ENCODE measurements at places on chromosomes 13 and 19.

GRCh38 chr13:27043013-27043412 is 128.6 kb downstream of the USP12 start:
- DNase-seq, result no peak

- DNase-seq, result no peak
Measured at GRCh38 chr19:45729800-45730290, 851 bp downstream of the FBXO46 start.

DNA sequence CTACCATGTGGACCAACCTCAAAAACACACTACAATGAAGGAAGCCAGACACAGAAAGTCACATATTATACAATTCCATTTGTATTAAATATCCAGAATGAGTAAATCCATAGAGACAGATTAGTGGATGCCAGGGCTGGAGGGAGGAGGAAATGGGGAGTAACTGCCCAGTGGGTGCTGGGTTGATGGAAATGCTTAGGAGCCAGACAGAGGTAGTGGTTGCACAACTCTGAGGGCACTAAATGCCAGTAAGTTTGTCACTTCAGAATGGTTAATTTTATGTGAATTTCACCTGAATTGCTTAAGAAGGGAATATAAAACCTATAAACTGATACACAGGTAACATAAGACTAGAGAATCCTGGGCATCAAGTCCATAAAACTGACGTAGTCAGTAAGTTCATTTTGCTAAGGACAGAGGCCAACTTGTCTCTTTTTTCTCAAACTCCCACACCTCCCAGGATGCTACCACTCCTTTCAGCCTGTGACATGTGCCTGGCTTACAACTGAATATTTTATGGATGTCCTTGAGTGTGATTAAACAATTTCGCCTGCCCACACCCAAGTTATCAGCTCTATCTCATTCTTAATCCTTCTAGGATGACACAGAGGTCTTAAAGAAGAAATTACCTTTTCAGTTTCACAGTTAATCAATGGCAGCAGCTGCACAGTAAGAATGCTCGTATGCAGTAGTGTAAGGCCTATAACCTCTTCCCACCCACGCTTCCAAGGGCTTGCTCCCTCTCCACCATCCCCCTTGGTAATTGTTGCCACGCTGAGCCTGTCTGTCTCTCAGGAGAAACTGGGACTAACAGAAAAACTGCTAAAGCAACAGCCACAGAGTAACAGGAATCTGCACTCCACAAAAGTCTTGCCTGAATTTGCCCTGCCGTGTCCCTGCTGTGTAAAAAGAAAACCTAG is 5.9 kb upstream of the MLNR start:
- no peak for DNase-seq

- no peak for DNase-seq
Measured at GRCh38 chr13:110150384-110151101, 156.4 kb downstream of the COL4A1 start.

DNA sequence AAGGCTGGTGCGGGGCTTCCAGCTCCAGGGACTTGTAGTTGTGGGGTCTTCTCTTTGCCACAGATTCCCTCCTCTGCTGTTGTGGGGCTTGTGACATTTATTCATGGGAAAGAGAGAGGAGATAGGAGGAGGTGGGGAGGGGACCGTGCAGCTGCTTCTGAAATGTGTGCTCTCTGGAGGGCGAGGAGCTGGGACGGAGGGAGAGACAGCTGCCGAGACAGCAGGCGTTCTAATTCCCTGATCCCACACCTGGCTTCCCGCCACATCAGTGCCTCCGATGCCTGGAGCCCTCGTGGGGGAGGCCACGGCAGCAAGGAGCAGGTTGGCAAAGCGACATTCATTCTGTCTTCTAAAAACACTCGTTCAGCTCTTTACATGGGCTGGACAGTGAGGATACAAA is 164.4 kb downstream of the USP12 start:
- DNase-seq, result no peak

GRCh38 chr19:17264641-17264979 is at the start of gene USHBP1:
Gene USHBP1 (minus strand): TSS chr19:17264745. CDS start chr19:17264299, 446 bp downstream.
- DNase-seq, result no peak

DNA sequence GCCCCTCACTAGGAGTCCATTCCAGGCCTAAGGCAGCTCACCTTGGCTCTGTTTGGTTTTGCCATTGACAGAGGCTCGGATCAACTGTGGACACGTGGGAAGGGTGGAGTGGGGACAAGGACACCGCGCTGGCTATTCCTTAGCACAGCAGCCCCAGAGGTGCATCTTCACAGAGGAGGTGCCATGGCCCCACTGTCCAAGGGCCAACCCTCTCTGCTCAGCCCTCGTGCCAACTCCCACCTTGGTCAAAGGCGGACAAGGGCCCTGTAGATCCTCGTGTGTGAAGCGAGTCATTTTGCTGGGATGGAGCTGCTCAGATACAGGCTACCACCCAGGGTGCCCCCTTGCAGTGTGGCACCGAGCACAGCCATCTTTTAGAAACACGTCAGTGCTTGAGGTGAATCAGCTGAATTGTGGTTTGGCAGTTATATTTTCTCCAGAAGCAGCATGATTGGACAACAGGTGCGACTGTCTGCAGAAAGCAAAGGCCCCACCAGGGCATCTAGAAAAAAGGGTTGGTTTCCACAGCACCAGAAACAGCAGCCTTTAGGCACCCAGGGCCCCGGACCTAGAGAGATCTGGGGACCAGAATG is 192.1 kb upstream of the GPR12 start:
- DNase-seq, result no peak

DNA sequence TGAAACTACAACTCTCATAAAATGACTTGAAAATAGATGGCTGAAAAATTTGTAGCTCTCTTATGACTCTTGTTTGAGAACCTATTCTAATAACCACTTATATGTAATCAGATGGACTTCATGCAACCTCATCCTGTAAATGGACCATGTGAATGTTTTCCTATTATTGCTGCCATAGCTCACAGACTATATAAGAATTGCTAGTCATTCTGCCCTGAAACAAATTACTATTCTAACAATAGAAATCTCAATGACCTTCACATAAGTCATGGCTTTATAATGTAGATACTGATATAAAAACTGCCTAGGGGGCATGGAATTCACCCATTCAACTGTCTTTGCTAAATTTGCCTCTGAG is 1111.0 kb upstream of the ATXN8OS start:
- no peak for DNase-seq

- DNase-seq, result no peak
Measured at GRCh38 chr19:1765232-1765903, 12.1 kb downstream of the ONECUT3 start.

DNA sequence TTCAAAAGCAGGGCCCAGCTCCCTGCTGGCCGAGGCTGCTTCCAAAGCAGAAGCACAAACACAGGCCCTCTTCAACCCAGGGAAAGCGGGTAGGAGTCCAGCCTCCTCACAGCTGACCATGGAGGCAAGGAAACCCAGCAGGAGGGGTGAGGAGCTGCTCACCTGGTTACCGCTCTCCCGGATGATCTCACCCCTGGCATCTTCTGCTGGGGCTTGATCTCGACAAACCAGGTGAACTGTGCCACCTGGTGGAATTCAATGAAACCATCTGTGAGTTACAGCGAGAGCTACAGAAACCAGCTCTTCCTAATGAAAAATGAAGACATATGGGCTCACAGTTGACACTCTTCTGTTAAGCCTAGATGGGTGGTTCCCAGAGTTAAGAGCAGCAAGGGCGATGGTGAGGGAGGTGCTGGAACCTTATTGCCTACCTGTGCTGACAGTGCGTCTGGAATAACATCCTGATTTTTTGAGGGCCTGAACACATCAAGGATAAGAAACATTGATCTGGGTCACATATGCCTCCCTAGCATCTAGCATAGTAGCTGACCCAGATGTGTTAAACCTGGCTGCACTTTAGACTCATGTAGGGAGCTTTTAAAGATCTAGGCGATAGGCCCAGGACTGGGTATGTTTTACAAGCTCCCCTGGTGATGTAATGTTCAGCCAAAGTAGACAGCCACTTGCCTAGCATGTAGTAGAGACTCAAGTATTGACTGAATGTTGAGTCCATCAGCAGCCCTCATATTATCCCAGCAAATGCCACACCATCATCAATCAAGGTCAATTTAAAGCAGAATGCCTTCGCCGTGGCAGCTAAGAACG is 6.1 kb downstream of the DHRS12 start:
- DNase-seq, result peak; percentile 51

DNA sequence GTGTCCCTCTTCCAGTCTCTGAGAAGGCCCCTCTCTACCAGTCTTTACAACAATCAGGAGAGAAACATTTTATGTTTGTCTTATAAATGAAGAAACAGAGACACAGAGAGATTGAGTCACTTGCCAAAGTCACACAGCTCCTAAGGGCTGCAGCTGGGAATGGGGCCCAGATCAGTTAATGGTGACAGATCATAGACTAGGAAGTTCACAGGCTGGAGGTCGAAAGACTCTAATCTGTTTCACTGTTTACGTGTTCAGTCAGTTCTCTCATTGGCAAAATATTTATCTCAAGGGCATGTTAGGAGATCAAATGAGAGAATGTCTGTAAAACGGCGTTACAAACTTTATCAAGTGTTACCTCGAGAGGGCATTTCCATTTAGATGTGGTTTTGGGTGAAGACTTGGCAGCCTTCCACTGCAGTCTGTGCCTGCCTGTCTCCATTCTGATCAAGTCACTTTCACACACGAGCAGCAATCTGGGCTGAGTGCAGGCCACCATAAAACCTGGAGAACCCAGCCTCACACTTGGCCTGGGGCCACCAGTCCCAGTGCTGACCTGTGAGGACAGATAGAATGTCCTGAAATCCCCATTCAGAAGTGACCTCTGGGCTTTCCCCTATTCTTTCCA is 65.1 kb downstream of the SIAH3 start:
- DNase-seq, result no peak

DNA sequence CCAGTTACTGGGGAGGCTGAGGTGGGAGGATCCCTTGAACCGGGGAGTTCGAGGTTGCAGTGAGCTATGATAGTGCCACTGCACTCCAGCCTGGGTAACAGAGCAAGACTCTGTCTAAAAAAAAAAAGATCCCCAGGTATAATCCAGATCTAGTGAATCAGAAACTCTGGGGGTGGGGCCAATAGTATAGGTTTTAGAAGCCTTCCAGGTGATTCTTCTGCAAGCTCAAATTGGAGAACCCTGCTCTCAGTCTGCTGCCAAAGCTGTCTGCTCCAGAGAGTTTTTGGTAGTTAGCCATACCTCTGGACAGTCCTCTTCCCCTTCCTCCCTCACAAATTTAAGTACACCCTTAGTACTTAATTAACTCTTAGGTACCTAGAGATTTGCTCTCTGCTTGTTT is 28.0 kb downstream of the SERP2 start:
- DNase-seq, result no peak

DNA sequence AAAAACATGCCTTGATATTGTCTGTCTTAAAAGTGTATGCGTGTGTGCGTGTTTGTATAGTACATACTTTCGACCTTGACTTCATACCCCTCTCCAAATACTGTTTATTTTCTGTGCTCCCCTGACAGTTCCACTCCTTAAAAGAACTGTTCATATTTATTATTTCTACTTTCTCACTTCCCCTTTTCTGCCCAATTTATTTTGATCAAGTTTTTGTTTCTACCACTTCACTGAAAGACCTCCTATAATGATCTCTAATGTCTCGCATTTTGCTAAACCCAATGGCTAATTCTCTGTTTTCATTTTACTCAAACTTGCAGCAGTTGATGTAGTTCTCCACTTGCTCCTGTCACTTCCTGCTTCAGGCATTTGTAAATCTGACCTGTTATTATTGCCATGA is 426.1 kb upstream of the KLF12 start:
- no peak for DNase-seq

DNA sequence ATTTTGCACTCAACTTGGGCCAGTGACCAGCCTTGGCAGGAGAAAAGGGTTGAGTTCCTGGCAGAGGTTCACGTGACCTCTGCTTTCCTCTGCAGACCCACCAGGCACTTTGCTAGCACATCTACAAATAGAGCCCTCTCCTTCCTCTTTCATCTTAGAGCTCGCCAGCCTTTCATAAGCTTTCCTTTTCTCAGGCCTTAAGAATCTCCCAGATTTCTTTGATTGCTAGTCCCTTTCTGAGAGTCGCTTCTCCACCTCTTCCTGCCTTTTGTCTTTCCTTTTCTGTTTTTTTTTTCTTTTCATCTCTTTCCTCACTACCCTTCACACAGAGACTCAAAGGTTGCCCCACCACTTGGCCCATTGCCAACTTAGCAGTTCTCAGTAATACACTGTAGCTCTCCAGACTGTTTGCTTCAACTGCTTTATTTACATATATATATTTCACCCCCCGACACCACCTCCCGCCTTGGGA is 375.7 kb upstream of the SPRY2 start:
- peak; percentile 26 for DNase-seq

DNA sequence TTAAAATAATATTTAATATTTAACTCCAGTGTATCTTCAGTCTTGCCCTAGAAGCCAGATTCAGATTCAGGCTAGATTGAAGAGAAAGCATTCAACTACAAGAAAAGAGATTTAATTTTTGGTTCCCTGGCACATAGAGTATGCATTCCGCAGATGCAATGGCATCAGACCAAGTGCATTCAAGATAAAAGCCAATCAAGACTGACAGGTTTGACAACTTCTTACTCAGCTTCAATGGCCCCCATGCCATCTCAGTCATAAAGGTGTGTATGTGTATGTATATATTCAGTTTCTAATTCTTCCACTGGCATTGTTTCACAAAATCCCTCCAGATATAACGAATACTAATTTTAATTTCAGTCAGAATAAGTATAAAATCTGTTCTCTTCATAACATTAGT is 650.8 kb upstream of the GPC6 start:
- DNase-seq, result no peak

GRCh38 chr19:46241626-46242025 is 12.1 kb downstream of the IGFL1 start:
- DNase-seq, result no peak

- no peak for DNase-seq
Measured at GRCh38 chr13:42272804-42273175, 838 bp downstream of the AKAP11 start.

GRCh38 chr13:110151462-110151861 is 155.5 kb downstream of the COL4A1 start:
- DNase-seq, result no peak

- DNase-seq, result no peak
Measured at GRCh38 chr19:35039881-35040825, 1.4 kb upstream of the HPN start.

DNA sequence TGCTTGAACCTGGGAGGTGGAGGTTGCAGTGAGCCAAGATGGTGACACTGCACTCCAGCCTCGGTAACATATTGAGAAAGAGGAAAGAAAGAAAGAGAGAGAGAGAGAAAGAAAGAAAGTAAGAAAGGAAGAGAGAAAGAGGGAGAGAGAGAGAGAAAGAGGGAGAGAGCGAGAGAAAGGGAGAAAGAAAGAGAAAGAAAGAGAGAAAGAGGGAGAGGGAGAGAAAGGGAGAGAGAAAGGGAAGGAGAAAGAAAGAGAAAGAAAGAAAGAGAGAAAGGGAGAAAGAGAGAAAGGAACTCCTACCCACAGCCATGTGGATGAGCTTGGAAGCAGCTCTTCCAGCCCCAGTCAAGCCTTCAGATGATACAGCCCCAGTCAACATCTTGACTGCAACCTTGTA is 46.7 kb downstream of the ZNRF4 start:
- no peak for DNase-seq

- no peak for DNase-seq
Measured at GRCh38 chr13:79637133-79637763, 156.3 kb downstream of the NDFIP2 start.

Data from HEK293T (cell line).